ENCODE measurements at places on chromosomes 5 and 9.

DNA sequence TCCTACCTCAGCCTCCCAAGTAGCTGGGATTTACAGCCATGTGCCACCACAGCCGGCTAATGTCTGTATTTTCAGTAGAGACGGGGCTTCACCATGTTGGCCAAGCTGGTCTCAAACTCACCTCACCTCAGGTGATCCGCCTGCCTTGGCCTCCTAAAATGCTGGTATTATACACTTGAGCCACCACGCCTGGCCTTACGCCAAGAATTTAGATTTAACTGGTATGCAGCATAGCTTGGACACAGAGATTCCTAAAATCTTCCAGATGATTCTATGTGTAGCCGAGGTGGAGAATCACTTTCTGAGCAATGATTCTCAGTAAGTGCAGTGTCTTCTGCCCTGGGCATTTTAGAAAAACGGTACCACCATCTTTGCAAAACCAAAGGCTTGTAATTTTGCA lies 74.1 kb downstream of the HABP4 start:
- no peak for DNase-seq

DNA sequence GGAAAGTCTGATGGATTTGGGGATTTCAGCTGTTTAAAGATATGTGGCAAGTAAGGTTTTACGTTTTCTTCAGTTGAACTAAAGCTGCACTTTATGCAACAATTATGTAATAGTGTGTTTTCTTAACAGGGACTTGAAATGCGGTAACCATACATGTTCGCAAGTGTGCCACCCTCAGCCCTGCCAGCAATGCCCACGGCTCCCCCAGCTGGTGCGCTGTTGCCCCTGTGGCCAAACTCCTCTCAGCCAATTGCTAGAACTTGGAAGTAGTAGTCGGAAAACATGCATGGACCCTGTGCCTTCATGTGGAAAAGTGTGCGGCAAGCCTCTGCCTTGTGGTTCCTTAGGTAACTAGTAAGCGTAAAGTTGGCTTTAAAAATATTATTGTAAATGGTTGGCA lies 28.5 kb downstream of the NFX1 start:
- no peak for DNase-seq

DNA sequence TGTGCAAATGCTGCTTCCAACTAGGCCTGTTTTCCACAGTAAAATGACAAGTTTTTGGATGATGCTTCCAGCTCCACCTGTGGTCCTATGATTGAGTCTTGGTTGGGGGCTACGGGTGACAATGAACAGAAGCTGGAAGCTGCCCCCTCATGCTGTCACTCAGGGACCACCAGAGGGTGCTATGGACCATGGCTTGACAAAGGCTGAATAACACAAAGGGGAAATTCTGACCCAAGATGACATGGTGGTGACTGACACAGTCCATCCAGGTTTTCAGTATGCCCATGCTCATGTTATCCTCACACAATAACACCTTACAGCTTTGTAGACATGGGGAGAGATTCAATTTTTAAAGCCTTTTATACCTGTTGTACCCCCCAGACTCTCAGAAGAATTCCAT lies 23.9 kb upstream of the SAP30L start:
- DNase-seq = no peak

GRCh38 chr5:112445626-112446350 lies 26.7 kb upstream of the EPB41L4A start:
- DNase-seq = no peak

GRCh38 chr5:443239-444151 lies 519 bp downstream of the EXOC3 start:
- no peak for DNase-seq

Measured in stimulated activated CD4-positive, alpha-beta T cell treated with anti-CD3 and anti-CD28 coated beads, TNF-alpha, amount 100 ng/mL, for 4 hours (primary cell).